ENCODE measurements at places on chromosomes 5 and 9.

DNA sequence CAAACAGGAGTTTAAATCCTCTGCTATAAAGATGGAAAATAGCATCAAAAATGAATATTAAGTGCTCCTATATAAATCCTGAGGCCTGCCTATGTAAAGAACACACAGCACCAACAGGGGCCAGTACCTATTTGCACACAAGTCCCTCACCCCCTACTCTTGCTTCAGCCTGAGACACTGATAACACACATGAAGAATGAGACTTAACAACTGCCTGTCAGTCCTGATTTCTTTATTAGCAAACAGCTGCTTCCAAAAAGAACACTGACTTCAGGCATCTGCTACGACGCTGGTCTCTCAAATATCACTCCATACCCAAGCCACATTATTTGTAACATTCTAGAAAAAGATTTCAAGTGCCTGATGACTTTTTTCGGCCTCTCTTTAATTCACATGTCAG, 55.5 kb downstream of the MYO10 start:
- no peak for DNase-seq

GRCh38 chr5:38585816-38586215, 29.4 kb upstream of the LIFR start:
- no peak for DNase-seq

- no peak for DNase-seq
These were observed 822 bp downstream of the RASEF start for GRCh38 chr9:83061990-83062650.

GRCh38 chr9:13862654-13863053, 451.3 kb downstream of the NFIB start:
- no peak for DNase-seq

DNA sequence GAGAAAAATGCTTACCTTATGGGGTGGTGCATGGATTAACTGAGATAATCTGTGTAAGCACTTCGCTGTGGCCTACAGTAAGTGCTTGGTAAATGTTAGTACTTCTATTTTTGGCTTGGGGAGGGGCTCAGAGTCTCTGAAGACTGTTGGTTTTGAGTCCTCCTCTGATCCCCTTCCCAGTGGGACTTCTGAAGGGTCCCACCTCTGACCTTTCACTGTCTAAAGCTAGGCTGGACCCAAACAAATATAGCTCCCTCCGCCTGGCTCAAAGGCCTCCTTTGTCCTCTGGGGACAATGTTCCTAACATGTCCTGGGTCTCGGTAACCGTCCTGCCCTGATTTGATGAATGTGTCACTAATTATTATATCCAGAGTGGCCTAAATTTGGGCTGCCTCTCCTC, 34.8 kb downstream of the CAMK2A start:
- no peak for DNase-seq

- no peak for DNase-seq
These were observed 33.0 kb downstream of the SSBP2 start for GRCh38 chr5:81717860-81718259.

Measured in stimulated activated CD4-positive, alpha-beta T cell treated with anti-CD3 and anti-CD28 coated beads, TNF-alpha, amount 100 ng/mL, for 24 hours (primary cell).